ENCODE measurements at places on chromosomes 1 and 21. TPM values are rescaled to one million over a fixed set of nuclear protein-coding genes. Genes with fewer than 3 reads are reported as not detected.

- no peaks in the 10 kb centered on the region for H3K36me3 ChIP-seq
- no peak for DNase-seq
- H3K4me3 ChIP-seq: no peak overlapping the region
Observed at GRCh38 chr1:67570486-67571143, 114.4 kb upstream of the GADD45A start.

- no peaks in the 10 kb centered on the region for H3K4me1 ChIP-seq
- H3K36me3 ChIP-seq: no peaks in the 10 kb centered on the region
- no peak overlapping the region for H3K27ac ChIP-seq
- H3K4me3 ChIP-seq: no peak overlapping the region
Observed at GRCh38 chr1:98749152-98749756, 87.7 kb downstream of the SNX7 start.

- H3K27me3 ChIP-seq: peaks cover 7% of the 10 kb centered on the region
- no peaks in the 10 kb centered on the region for H3K36me3 ChIP-seq
- H3K27ac ChIP-seq: no peak overlapping the region
- no peaks in the 10 kb centered on the region for H3K4me1 ChIP-seq
- no peak for DNase-seq
- no peak overlapping the region for H3K4me3 ChIP-seq
Observed at GRCh38 chr1:47659146-47659545, 221.3 kb downstream of the FOXD2 start.

Gene SYPL2
- polyA plus RNA-seq: 0.28 TPM

Gene USP24
- polyA plus RNA-seq: 3.7 TPM

GRCh38 chr1:26959722-26960624 is at the start of gene KDF1:
KDF1 (minus strand) TSS chr1:26960468; CDS start chr1:26952380, 8,088 bp downstream.
- H3K27ac ChIP-seq: peak within 1 kb of the TSS; percentile 26
- peak; percentile 13 for DNase-seq
- H3K4me1 ChIP-seq: peaks cover 11% of the 10 kb centered on the region
- H3K36me3 ChIP-seq: no peaks in the 10 kb centered on the region

GRCh38 chr1:172952516-172952915 is 98.2 kb downstream of the TNFSF18 start:
- H3K27me3 ChIP-seq: no peaks in the 10 kb centered on the region
- no peak overlapping the region for H3K4me3 ChIP-seq
- no peak for DNase-seq
- H3K27ac ChIP-seq: no peak overlapping the region
- H3K36me3 ChIP-seq: no peaks in the 10 kb centered on the region

DNA sequence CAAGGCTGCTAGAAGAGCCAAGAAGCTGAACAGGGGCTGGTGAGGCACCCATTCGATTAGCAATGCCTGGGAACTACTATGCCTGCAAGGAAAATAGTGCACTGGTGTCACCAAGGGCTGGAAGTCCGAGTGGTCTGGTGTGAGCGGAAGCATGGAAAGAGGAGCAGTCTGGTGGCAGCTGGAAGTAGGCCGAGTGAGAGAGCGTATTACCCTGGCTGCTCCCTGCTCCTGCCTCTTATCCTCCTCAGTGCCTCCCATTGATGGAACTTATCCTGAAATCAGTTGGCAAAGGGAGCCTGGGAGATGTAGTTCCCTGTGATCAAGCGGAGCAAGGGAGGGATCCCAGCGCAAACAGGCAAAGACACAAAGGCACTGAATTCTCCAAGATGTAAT is 9.6 kb downstream of the SMAP2 start:
- no peak for DNase-seq
- peaks cover 3% of the 10 kb centered on the region for H3K36me3 ChIP-seq
- H3K4me1 ChIP-seq: peaks cover 88% of the 10 kb centered on the region
- H3K4me3 ChIP-seq: no peak overlapping the region

- peak overlapping the region; percentile 90 for H3K4me3 ChIP-seq
- no peak for DNase-seq
- H3K27me3 ChIP-seq: peaks cover 14% of the 10 kb centered on the region
- peak overlapping the region; percentile 78 for H3K27ac ChIP-seq
- H3K4me1 ChIP-seq: peaks cover 17% of the 10 kb centered on the region
- H3K36me3 ChIP-seq: peaks cover 5% of the 10 kb centered on the region
Observed at GRCh38 chr1:40978886-40979240, 633 bp upstream of the CTPS1 start.

DNA sequence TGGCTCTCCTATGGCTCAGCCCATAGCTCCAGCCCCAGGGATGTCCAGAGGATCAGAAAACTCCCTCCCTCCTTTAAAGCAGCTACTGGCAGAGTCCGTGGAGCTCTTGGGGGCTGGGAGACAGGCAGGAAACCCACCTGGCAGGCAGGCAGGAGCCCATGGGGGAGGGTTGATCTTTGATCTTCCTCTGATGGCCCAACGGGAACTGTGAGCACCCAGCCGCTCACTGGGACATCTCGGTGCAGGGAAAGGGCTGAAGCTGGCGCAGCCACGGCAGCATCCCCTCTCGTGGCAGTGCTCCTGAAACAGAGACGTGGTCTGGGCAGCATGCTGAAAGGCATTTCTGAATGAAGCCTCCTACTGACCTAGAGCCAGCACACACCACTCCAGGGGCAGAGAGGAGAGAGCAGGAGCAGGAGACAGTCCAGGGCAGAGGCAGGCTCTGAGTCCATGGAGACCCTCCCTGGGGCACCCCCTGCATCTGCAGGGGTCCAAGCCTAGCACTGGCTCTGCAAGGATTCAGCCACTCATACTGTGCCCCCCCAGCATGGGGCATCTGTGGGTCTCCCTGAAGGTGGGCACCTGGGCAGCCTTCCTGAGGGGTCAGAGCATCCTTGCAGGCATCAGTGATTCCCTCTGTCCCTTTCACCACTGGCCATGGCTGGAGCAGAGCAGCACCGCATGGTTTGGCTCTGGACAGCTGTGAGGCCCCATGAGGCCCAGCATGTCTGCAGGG is 4.9 kb upstream of the SLX9 start:
- H3K4me1 ChIP-seq: peaks cover 28% of the 10 kb centered on the region
- H3K27me3 ChIP-seq: peaks cover 4% of the 10 kb centered on the region
- no peak overlapping the region for H3K27ac ChIP-seq

GRCh38 chr1:42165511-42166210 is 1.1 kb upstream of the GUCA2A start:
- H3K4me3 ChIP-seq: no peak overlapping the region
- peaks cover 1% of the 10 kb centered on the region for H3K36me3 ChIP-seq
- H3K4me1 ChIP-seq: peaks cover 8% of the 10 kb centered on the region
- H3K27me3 ChIP-seq: peaks cover 6% of the 10 kb centered on the region
- no peak for DNase-seq

- DNase-seq: no peak
- no peak overlapping the region for H3K27ac ChIP-seq
- peaks cover 17% of the 10 kb centered on the region for H3K4me1 ChIP-seq
Observed at GRCh38 chr1:205458777-205459566, 3.1 kb upstream of the BLACAT1 start.

DNA sequence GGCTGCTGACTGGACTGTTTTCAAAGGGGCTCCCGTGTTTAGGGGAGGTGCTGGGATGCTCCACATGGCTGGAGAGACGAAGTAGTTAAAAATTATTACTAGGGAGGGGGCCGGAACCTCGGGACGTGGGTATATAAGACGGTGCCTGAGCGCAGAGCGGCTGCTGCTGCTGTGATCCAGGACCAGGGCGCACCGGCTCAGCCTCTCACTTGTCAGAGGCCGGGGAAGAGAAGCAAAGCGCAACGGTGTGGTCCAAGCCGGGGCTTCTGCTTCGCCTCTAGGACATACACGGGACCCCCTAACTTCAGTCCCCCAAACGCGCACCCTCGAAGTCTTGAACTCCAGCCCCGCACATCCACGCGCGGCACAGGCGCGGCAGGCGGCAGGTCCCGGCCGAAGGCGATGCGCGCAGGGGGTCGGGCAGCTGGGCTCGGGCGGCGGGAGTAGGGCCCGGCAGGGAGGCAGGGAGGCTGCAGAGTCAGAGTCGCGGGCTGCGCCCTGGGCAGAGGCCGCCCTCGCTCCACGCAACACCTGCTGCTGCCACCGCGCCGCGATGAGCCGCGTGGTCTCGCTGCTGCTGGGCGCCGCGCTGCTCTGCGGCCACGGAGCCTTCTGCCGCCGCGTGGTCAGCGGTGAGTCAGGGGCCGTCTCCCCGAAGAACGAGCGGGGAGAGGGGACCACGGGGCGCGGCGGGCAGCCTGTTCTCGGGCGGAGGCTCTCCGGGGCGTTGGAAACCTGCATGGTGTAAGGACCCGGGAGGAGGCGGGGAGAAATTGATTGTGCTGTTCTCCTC is at the start of gene CHODL:
Gene CHODL (plus strand): TSS at position 163 of the 793 bp plus-strand sequence. CDS start 391 bp downstream, at position 554.
- peak within 1 kb of the TSS; percentile 33 for H3K4me3 ChIP-seq
- peaks cover 9% of the 10 kb centered on the region for H3K4me1 ChIP-seq
- no peak for DNase-seq
- peaks cover 4% of the 10 kb centered on the region for H3K27me3 ChIP-seq

DNA sequence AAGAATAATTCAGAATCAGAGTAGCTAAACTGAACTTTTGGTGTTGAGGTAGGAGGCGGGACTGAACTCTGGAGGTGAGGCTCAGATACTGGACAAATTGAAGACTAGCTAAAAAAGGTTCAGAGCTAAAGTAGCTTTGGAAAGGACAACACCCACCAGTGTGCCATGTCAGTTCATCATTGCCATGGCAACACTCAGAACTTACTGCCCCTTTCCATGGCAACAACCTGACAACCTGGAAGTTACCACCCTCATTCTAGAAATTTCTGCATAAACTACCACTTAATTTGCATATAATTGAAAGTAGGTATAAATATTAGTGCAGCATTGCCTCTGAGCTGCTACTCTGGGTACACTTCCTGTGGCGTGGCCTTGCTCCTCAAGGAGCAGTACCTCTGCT is 30.3 kb upstream of the POGK start:
- peaks cover 3% of the 10 kb centered on the region for H3K27me3 ChIP-seq
- DNase-seq: no peak
- H3K4me3 ChIP-seq: no peak overlapping the region
- no peaks in the 10 kb centered on the region for H3K4me1 ChIP-seq

GRCh38 chr1:156488566-156489165 is 11.9 kb downstream of the MEF2D start:
- H3K27ac ChIP-seq: peak overlapping the region; percentile 93
- peaks cover 96% of the 10 kb centered on the region for H3K4me1 ChIP-seq
- H3K36me3 ChIP-seq: no peaks in the 10 kb centered on the region
- peak; percentile 63 for DNase-seq

Gene FCRL4
- polyA plus RNA-seq: not detected

DNA sequence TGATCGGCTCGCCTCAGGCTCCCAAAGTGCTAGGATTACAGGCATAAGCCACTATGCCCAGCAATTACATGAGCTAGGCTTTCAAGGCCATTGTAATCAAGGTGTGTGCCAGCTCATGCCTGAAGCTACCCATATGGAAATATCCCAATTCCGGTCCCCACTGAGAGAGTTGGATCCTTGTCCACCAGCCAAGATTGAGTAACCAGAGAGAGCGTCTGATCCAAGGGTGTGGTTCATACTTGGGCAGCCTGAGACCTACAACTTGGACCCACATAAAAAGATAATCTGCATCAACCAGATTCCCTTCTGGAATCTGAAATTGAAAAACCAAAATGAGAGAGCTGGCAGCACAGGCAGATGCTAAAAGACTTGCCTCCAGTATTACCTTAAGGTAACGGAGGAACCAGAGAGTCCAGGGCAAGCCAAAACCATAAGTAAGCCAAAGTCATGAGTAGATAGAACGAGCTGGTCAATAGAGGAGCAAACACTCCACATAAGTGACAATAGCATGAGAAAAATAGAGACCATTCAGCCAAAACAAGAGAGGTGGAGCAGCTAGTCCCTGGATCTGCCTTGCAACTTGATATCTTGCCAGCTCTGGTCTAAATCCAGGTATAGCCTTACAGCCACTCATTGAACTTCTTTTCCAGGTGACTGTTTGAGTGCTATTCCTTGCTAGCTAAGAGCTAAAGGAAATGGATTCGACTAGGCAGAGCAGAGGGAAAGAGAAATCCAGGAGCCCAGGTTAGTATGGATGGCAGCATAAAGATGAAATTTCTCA is 63.8 kb upstream of the ATP1A1 start:
- no peak overlapping the region for H3K4me3 ChIP-seq
- H3K27me3 ChIP-seq: peaks cover 2% of the 10 kb centered on the region
- no peaks in the 10 kb centered on the region for H3K4me1 ChIP-seq
- DNase-seq: no peak
- no peaks in the 10 kb centered on the region for H3K36me3 ChIP-seq

- peaks cover 2% of the 10 kb centered on the region for H3K27me3 ChIP-seq
- H3K4me1 ChIP-seq: peaks cover under 1% of the 10 kb centered on the region
- H3K27ac ChIP-seq: no peak overlapping the region
- no peak overlapping the region for H3K4me3 ChIP-seq
- H3K36me3 ChIP-seq: peaks cover 33% of the 10 kb centered on the region
Observed at GRCh38 chr1:160090760-160091159, 7.7 kb downstream of the IGSF8 start.

Gene PROK1
- polyA plus RNA-seq: not detected

- H3K4me1 ChIP-seq: peaks cover 82% of the 10 kb centered on the region
- H3K27ac ChIP-seq: peak overlapping the region; percentile 89
- H3K36me3 ChIP-seq: peaks cover 56% of the 10 kb centered on the region
- peak; percentile 64 for DNase-seq
- H3K4me3 ChIP-seq: peak overlapping the region; percentile 92
- H3K27me3 ChIP-seq: peaks cover 12% of the 10 kb centered on the region
Observed at GRCh38 chr1:159012495-159012894, 2.8 kb downstream of the IFI16 start.

DNA sequence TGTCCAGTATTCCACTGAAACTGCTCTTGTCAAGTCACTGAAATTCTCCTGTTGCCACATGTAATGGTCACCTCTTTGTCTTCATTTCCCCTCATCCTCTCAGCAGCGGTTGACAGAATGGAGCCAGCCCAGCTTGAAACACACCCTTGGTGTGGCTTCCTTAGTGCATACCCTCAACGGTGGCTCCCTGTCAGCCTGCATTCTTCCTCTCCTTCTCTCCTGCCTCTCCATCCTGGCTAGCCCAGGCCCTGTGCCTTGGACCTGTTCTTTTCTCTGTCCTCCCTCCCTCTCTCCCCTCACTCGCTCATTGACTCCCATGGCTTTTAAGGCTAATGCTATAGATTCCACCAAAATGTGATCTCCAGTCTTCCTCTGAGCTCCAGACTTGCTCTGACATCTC is 3.7 kb downstream of the FCMR start:
- H3K36me3 ChIP-seq: peaks cover 12% of the 10 kb centered on the region
- no peak for DNase-seq

Gene SLAMF8
- polyA plus RNA-seq: 17.1 TPM

- no peak overlapping the region for H3K4me3 ChIP-seq
- no peak overlapping the region for H3K27ac ChIP-seq
- DNase-seq: no peak
- H3K27me3 ChIP-seq: no peaks in the 10 kb centered on the region
- no peaks in the 10 kb centered on the region for H3K36me3 ChIP-seq
Observed at GRCh38 chr1:180369061-180369460, 133.3 kb downstream of the ACBD6 start.

Gene CSF3R
- polyA plus RNA-seq: 3.1 TPM

- peak overlapping the region; percentile 35 for H3K27ac ChIP-seq
- no peak for DNase-seq
- H3K27me3 ChIP-seq: peaks cover 13% of the 10 kb centered on the region
- peaks cover 25% of the 10 kb centered on the region for H3K4me1 ChIP-seq
Observed at GRCh38 chr1:50976111-50976889, 6.3 kb downstream of the CDKN2C start.

All from immature natural killer cell (primary cell).